Nucleus accumbens (tissue), 56 donors: ENCODE measurements at places on chromosomes 3 and 15.
A peak's percentile ranks its signal among the peaks of the same experiment; 100 is the strongest.

- DNase-seq = no peak
Observed at GRCh38 chr3:130259166-130259874, 86.2 kb upstream of the COL6A5 start.

GRCh38 chr15:33094336-33094735, 100.2 kb downstream of the FMN1 start:
- DNase-seq = no peak

DNA sequence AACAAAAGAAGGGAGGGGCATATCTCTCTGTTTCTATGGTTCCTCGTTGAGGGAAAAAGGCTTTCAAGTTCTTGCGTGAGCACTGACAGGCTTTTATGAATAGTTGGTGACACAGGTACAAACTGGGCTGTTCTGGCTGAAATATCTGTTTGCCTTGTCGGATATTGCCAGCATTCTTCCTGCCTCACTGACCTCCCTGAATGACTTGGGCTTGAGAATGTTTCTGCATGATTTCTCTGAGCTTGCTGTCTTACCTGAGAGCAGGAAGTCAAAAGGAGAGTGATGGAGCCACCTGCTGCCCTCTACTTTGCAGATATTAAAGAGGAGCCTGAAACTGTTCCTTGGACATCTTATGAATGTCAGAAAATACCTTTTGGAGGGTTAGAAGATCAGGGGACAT, 4.8 kb downstream of the GCNT3 start:
- no peak for DNase-seq

GRCh38 chr15:27705056-27705455, 394.1 kb downstream of the OCA2 start:
- DNase-seq = peak; percentile 53

- no peak for DNase-seq
Observed at GRCh38 chr15:74178326-74179100, 5.0 kb downstream of the ISLR start.

DNA sequence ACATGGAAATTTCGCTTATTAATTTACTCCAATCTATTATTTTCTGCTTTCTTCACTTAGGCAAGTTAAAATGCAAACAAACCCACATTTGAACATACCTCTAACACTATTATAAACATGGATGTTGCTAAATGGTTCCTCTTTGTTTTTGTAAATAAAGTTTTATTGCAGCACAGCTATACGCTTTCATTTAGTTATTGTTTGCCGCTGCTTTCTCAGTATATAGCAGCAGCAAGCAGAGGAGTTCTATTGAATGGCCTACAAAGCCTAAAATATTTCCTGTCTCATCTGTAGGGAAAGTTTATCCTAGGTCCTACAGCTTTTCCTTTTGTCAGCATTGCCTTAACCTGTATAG, 7.9 kb upstream of the CHD2 start:
- DNase-seq = no peak

DNA sequence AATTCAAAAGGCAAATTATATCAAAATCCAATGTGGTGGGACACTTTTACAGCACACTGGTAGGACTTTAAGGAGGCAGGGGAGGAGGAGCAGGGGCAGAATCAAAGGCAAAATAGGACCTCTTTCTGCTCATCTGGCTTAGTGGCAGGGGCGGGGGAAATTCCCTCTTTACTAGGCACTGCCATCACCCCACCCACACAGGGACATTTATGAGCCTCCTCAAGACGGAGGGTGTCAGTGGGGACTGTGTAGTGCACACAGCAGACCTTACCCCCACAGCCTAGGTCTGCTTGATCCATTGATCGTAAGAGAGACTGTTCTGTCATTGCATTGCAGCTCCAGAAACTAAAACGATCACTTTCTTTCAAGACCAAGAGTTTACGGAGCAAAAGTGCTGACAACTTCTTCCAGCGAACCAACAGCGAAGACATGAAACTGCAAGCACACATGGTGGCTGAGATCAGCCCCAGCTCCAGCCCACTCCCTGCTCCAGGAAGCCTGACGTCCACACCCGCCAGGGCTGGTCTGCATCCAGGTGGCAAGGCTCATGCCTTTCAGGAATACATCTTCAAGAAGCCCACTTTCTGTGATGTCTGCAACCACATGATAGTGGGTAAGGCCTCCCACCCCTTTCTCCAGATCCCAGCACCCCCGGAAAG, 62.9 kb downstream of the STAC start:
- no peak for DNase-seq

GRCh38 chr3:61357902-61358301, 106.7 kb upstream of the FHIT start:
- DNase-seq = no peak
